Thymus (tissue), 14 donors: ENCODE measurements at places on chromosomes 16 and 17.

GRCh38 chr17:76845541-76846017 lies 22.6 kb upstream of the MGAT5B start:
- no peak for DNase-seq

DNA sequence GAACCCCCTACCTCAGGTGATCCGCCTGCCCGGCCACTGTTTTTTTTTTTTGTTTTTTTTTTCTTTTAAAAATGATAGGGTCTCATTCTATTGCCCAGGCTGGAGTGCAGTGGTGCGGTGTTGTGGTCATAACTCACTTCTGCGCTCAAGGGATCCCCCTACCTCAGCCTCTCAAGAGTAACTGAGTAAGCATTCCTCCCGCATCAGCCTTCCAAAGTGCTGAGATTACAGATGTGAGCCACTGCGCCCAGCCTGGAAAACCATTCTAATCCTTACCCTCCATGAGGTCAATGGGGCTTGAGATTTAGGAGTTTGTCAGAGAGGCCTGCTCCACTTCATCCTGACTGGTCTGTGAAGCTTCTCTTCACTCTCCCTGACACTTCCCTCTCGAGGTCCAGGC lies 12.5 kb downstream of the ERAL1 start:
- DNase-seq: no peak

DNA sequence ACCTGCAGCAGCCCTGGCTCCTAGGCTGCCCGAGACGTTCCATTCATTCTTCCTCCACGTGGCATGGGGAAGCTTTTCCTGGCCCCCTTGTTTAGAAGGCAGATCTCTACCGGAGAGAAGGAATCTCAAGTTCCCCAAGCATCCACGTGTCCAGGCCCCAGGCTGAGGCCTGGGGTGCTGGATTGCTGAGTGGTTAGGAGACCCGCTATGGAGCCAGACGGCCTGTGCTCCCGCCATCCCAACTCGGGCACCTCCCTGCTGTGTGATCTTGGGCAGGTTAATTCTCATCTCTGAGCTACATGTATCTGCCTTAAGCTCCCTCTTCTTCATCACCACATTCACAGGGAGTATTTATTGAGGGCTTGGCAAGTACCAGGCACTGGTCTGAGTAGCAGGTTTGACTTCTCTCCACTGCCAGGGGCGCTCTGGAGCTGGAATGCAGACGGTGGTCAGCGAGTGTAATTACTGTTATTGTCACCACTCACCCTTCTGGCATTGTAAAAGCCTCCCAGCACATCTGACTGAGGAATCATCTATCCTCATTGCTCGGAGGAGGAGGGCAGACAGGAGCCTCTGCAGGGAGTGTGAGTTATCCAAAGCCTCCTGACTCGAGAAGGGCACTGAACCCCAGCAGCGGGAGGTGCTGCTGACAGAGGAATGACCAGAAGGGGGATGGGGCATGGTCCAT lies 1.1 kb upstream of the ADGRG1 start:
- no peak for DNase-seq

DNA sequence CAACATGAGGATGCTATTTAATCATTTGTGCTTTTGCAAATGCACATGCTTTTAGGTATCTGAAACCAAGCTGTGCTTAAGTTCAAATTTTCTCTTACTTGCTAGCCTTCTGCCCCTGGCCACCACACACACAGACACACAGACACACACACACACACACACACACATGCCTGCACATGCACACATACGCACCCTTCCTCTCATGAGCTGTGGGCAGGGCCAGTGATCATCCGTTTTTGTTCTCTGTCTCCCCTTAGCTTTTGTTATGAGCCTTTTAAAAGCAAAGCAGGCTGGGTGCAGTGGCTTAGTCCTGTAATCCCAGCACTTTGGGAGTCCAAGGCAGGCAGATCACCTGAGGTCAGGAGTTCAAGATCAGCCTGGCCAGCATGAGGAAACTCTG lies 34.2 kb downstream of the CD300LF start:
- DNase-seq: no peak

DNA sequence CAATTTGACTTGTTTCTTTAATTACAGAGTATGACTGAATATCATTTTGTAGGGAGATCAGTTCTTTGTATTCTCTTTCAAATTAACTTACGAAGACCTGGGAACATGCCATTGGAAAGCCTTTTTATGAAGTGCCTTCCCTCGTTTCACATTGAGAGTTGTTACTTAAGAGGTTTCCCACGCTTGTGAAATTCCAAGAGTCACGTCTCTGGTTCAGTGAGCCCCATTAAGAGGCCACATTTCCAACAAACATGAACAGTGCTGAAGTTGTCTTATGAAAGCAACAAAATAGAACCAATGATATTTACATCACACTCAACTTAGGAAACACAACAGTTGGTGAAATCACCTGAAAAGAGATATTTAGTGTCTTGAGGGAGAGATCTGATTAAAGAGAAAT lies 334.1 kb downstream of the TOX3 start:
- DNase-seq: no peak

GRCh38 chr17:9860851-9861250 lies 35.1 kb downstream of the GLP2R start:
- no peak for DNase-seq

DNA sequence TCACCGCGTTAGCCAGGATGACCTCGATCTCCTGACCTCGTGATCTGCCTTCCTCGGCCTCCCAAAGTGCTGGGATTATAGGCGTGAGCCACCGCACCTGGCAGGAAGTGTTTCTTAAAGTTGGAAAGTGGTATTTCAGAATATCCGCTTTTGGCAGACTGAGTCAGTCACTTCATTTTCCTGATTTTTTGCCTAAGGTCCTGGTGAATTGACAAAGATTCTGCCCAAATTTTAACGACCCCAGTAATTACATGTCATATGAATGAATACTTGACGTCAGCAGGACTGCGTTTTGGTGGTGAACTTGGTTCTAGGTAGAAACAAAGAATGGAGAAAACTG lies 4.5 kb upstream of the BRCA1 start:
- DNase-seq: no peak

GRCh38 chr17:82065193-82065637 lies 389 bp downstream of the DUS1L start:
- peak; percentile 34 for DNase-seq

GRCh38 chr17:81999976-82000802 lies 22.5 kb downstream of the CENPX start:
- DNase-seq: no peak

DNA sequence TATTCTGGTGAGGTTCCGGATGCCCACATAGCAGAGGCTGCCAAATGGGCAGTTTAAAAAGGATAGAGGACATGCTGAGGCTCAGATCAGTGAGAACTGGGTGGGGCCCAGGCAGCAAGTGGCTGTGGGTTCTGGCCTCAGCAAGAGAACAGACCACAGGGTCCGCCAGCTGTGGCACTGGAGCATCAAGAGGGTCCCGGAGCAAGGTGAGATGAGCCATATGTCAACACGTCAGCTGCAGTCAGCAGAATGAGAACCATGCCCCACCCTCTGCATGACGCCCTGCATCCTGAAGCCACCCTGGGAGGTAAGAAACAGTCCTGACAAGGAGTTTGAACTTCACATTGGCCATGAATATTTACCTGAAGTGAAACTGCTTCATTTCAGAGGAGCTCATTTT lies 20.1 kb upstream of the CCL5 start:
- DNase-seq: no peak

DNA sequence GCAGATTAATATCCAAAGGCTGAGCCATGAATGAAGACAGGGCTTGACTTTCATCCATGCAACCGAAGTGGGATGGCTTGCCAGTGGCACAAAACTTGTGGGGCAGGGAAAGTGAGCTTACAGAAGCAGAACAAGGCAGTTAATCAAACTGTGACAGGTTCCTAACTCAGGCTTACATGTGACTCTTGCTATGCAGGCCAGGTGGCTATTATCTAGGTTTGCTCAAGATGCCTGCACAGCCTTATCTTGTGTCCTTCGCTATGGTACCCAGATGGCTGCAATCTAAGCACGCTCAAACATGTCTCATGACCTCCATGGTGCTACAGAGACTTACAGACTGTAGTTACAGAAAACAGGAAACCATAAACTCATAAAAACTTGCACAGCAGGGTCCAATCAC lies 8.6 kb upstream of the DNAH9 start:
- DNase-seq: no peak

GRCh38 chr17:56108811-56109284 lies 44.4 kb upstream of the ANKFN1 start:
- DNase-seq: no peak

DNA sequence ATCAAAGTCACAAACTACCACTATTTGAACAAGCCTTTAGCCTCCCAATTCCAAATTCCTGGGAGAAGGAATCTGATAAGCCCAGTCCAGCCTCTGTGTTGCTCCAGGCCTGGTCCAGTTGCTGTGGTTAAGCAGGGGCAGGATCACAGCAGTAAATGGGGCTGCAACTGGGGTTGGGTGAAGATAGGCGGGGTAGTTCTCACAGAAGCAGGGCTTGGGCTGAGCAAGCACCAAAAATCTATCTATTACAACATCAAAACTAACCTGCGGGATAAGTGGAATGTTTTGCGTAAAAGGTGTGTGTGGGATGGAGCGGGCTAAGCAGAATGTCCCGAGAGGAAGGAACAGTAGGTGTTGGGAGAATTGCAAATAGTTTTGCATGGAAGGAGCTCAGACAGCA lies 23.0 kb upstream of the RNF135 start:
- DNase-seq: no peak

GRCh38 chr16:50521246-50521900 lies 26.8 kb upstream of the NKD1 start:
- DNase-seq: no peak

- no peak for DNase-seq
Observed at GRCh38 chr16:64408699-64409098, 713.2 kb downstream of the CDH11 start.

DNA sequence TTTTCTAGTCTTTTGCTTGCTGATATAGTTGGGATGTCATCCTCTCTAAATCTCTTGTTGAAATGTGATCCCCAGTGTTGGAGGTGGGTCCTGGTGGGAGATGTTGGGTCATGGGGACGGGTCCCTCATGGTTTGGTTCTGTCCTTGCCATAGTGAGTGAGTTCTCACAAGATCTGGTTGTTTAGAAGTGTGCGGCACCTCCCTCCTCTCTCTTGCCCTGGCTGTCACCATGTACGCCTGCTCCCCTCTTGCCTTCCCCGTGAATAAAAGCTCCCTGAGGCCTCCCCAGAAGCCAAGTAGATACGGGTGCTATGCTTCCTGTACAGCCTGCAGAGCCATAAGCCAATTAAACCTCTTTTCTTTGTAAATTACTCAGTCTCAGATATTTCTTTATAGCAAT lies 15.2 kb downstream of the IL4R start:
- DNase-seq: no peak

GRCh38 chr16:46649588-46650253 lies 28.5 kb upstream of the SHCBP1 start:
- no peak for DNase-seq

DNA sequence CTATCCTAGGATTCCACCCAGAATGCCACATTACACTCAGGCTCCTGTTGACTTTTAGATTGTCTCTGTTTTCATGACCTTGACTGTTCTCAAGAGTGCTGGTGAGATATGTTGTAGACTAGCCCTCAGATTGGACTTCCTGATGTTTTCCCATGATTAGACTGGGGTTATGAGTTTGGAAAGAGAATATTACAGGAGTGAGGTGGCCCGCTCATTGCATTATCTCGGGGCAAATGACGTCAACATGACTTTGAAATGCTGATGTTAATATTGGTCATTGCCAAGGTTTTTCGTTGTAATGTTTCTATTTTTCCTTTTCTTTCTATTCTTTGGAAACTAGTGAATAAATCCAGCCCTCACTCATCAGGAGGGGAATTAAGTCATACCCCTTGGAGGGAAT lies 355.7 kb upstream of the MON1B start:
- DNase-seq: no peak

GRCh38 chr16:89341697-89342694 lies 124.5 kb downstream of the ZNF778 start:
- DNase-seq: no peak

- no peak for DNase-seq
Observed at GRCh38 chr16:82638095-82638798, 11.5 kb downstream of the CDH13 start.

DNA sequence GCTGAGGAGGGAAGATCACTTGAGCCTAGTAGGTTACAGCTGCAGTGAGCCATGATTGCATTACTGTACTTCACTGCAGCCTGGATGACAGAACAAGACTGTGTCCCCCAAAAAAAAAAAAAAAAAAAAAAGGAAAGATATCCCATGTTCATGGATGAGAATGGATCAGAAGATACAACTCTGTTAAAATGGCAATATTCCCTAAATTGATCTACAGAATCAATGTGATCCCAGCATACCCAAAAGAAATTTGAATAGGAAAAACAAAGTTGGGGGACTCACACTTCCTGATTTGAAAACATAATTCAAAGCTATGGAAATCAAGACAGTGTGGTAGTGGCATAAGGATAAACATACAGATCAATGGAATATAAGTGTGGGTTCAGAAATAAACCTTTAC lies 12.7 kb upstream of the KANSL1 start:
- DNase-seq: no peak

- no peak for DNase-seq
Observed at GRCh38 chr17:27581016-27581415, 50.0 kb upstream of the LGALS9 start.

DNA sequence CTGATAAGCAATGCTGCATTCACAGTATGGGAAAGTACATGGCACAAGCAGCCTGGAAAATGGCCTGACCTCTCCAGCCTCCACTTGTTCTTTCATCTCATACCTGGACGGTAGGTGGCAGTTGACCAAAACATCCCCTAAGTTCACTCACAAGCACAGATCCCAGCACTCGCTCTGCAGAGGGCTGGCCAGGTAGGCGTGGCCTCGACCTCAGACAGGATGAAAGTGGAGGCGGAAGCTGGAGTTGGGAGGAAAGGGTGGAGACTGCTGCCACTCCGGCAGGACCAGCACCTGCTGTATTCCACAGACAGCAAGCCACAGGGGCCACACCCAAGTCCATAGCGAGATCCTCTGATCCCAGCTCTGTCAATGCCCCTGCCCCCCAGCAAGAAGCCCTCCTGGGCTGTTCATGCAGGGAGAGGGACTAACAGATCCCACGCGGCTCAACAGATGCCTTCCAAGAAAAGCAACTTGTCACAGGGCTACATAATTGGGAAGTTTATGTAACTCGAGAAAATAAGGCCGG lies 31.3 kb downstream of the ZCCHC14 start:
- DNase-seq: no peak

GRCh38 chr17:78356101-78356713 lies 3.7 kb downstream of the SOCS3 start:
- DNase-seq: peak; percentile 92
